Muscle of leg (tissue), 16 donors: ENCODE measurements at places on chromosomes 7 and 10. TPM values are rescaled to one million over a fixed set of nuclear protein-coding genes. Genes with fewer than 3 reads are reported as not detected.

- peaks cover 48% of the 10 kb centered on the region for H3K4me1 ChIP-seq
- peak; percentile 65 for DNase-seq
- peak overlapping the region; percentile 63 for H3K27ac ChIP-seq
- H3K4me3 ChIP-seq, result no peak overlapping the region
- no peaks in the 10 kb centered on the region for H3K36me3 ChIP-seq
These were observed 174.8 kb upstream of the MKI67 start for GRCh38 chr10:128301051-128301450.

DNA sequence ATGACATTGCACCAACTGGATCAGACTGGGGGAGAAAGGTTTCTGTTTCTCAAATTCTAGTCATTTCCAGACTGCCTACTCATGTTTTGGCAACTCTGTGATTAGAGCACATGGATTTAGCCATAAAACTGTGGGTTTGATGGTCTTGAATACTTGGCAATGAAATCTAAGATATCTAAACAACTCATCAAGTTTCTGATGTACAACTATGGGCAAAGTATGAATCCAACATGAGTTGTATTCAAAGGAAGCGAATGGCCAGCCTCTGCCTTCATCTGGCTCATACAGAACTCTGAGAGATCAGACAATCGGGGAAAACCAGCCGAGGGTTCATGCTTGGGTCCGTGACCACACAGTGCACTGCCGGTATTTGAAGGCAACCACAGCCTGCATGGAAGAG is 144.3 kb downstream of the ADAM12 start:
- DNase-seq, result no peak
- H3K36me3 ChIP-seq, result no peaks in the 10 kb centered on the region
- H3K27me3 ChIP-seq, result no peaks in the 10 kb centered on the region
- peaks cover 27% of the 10 kb centered on the region for H3K4me1 ChIP-seq
- no peak overlapping the region for H3K27ac ChIP-seq
- H3K4me3 ChIP-seq, result no peak overlapping the region

GRCh38 chr7:159328096-159328495 is 183.4 kb upstream of the VIPR2 start:
- H3K4me1 ChIP-seq, result no peaks in the 10 kb centered on the region
- DNase-seq, result no peak
- no peaks in the 10 kb centered on the region for H3K27me3 ChIP-seq
- H3K27ac ChIP-seq, result no peak overlapping the region
- H3K36me3 ChIP-seq, result no peaks in the 10 kb centered on the region

GRCh38 chr7:77808517-77808916 is 9.9 kb downstream of the PHTF2 start:
- H3K4me1 ChIP-seq, result no peaks in the 10 kb centered on the region
- H3K27me3 ChIP-seq, result no peaks in the 10 kb centered on the region
- no peak overlapping the region for H3K27ac ChIP-seq
- DNase-seq, result no peak
- no peaks in the 10 kb centered on the region for H3K36me3 ChIP-seq

DNA sequence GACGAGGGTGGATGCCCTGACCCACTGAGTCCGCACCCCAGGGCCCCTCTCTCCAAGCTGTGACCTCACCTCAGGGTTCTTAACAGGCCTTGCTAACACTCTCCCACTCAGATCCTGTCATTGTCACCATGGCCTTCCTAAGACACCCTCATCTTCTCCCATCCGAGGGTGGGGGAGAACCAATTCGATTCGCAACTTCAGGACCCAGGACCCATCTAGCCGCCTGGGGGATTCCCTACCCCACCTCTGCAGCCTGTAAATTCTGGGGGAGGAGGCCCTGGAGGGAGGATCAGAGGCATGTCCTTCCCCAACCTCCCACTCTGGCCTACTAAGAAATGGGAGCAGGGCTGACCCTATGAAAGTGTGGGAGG is 17.4 kb downstream of the TRIM8 start:
- H3K4me3 ChIP-seq, result no peak overlapping the region
- no peaks in the 10 kb centered on the region for H3K27me3 ChIP-seq

- H3K4me1 ChIP-seq, result no peaks in the 10 kb centered on the region
- DNase-seq, result no peak
- no peak overlapping the region for H3K4me3 ChIP-seq
- H3K27ac ChIP-seq, result no peak overlapping the region
These were observed 16.1 kb downstream of the R3HCC1L start for GRCh38 chr10:98150544-98150943.

- H3K27me3 ChIP-seq, result peaks cover 4% of the 10 kb centered on the region
- H3K27ac ChIP-seq, result peak overlapping the region; percentile 85
- no peak overlapping the region for H3K4me3 ChIP-seq
- peaks cover 23% of the 10 kb centered on the region for H3K4me1 ChIP-seq
- DNase-seq, result peak; percentile 88
These were observed 5.8 kb upstream of the PLEKHA1 start for GRCh38 chr10:122368502-122369254.

- no peak overlapping the region for H3K4me3 ChIP-seq
- H3K27ac ChIP-seq, result no peak overlapping the region
- DNase-seq, result no peak
- peaks cover 24% of the 10 kb centered on the region for H3K4me1 ChIP-seq
- peaks cover 13% of the 10 kb centered on the region for H3K36me3 ChIP-seq
- no peaks in the 10 kb centered on the region for H3K27me3 ChIP-seq
These were observed 245.0 kb downstream of the MGMT start for GRCh38 chr10:129712000-129712399.

DNA sequence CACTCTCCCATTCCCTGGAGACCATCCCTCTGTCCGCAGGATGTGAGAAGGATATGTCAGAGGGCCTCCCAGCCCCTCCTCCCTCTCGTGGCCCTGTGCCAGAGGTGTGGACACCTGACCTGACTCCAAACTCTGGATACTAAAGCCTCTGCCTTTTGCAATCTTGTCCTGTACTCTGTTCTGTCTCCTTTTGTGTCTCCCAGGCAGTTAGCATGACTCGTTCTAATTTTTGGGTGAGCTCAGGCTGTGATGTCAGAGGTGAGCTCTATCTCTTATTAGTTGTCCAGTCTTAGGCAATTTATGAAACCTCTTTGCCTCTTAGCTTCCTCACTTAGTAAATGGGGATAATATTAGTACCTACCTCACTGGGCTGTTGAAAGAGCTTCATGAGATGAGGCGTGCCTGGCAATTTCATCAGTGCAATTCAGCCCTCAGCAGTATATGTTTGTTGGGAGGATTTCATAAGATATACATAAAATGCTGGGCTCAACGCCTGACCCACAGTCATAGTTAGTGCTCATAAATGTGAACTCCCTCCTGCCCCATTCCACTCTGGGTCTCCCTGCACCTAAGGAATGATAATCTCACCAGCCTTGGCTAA is 10.9 kb downstream of the MARVELD1 start:
- no peak overlapping the region for H3K4me3 ChIP-seq
- H3K27me3 ChIP-seq, result peaks cover 3% of the 10 kb centered on the region
- H3K27ac ChIP-seq, result no peak overlapping the region

DNA sequence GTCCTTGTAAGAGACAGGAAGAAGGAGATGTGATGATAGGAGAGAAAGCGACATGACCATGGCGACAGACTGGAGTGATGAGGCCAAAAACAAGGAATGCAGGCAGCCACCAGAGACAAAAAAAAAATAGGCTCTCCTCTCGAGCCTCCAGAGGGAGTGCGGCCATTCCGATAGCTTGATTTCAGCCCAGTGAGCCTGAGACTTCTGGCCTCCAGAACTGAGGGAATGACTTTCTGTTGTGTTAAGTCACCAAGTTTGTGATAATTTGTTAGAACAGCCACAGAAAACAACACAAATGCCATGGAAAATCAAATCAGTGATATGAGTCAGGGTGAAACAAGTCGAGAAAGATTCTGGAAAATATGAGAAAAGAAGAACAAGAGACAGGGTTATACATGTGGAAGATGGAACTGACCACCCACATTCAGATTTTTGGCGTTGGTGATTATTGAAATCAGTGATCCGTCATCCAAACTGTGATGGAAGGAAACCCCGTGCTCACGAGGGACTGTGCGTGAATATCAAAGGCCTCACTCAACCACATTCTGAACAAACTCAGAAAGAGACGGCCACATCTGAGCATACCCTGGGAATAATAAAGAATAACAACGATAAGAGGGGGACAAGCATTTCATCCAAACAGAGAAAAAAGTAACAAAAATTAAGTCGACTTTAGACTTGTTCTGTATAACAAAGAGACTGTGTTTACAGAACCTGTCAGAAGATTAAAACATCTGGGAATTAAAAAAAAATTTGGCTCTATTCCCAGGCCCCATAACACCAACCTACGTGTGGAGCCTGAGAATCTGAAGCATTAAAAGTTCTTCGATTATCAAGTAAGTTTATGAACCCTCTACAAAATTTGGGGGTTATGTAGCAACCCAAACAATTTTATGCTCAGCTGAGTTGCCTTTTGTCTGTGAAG is 72.1 kb downstream of the EEPD1 start:
- no peaks in the 10 kb centered on the region for H3K36me3 ChIP-seq
- H3K27me3 ChIP-seq, result no peaks in the 10 kb centered on the region
- H3K27ac ChIP-seq, result no peak overlapping the region
- H3K4me3 ChIP-seq, result no peak overlapping the region

DNA sequence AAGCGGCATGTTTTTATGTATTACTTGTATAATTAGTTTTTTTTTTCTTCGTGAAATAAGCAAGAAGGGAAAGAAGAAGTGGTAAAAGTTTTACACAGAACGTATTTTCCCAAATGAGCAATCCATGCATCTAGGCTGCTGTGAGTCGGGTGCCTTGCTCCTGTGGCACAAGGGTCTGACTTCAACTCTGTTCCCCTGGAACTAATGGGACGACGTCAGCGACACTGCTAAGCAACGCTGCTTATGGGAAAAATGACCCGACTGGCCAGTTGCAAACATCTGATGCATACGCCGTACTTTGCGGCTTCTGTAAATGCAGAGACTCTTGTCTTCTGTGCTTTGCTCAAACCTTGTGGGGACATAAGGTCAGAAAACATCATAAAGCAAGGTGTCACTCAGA is 66.3 kb downstream of the MPP7 start:
- peaks cover 4% of the 10 kb centered on the region for H3K27me3 ChIP-seq
- no peak for DNase-seq
- no peak overlapping the region for H3K27ac ChIP-seq
- no peak overlapping the region for H3K4me3 ChIP-seq
- no peaks in the 10 kb centered on the region for H3K36me3 ChIP-seq

- H3K4me1 ChIP-seq, result no peaks in the 10 kb centered on the region
- no peak for DNase-seq
- no peaks in the 10 kb centered on the region for H3K27me3 ChIP-seq
- no peak overlapping the region for H3K27ac ChIP-seq
- H3K4me3 ChIP-seq, result no peak overlapping the region
These were observed 90.5 kb downstream of the WIPF3 start for GRCh38 chr7:29896685-29897411.

DNA sequence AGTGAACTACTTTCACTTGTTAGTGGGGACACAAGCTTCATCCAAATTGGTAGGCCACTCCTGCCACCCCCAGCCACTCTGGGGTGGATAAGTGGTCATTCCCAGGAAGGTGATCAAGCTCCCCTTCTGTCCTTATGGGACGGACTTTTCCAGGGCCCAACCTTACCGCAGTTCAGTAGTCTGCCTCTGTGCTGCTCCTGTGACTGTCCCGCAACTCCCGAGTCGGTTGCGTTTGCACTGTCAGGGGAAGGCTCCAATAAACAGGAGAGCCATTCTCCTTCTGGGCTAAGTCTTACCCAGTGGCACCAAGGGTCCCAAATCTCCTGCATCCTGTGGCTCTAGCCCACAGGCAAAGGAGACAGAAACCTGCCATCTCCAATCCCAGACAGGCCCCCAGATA is 7.4 kb upstream of the ZNF33A start:
- no peak for DNase-seq
- H3K36me3 ChIP-seq, result no peaks in the 10 kb centered on the region
- H3K4me1 ChIP-seq, result no peaks in the 10 kb centered on the region
- no peaks in the 10 kb centered on the region for H3K27me3 ChIP-seq
- H3K27ac ChIP-seq, result no peak overlapping the region

DNA sequence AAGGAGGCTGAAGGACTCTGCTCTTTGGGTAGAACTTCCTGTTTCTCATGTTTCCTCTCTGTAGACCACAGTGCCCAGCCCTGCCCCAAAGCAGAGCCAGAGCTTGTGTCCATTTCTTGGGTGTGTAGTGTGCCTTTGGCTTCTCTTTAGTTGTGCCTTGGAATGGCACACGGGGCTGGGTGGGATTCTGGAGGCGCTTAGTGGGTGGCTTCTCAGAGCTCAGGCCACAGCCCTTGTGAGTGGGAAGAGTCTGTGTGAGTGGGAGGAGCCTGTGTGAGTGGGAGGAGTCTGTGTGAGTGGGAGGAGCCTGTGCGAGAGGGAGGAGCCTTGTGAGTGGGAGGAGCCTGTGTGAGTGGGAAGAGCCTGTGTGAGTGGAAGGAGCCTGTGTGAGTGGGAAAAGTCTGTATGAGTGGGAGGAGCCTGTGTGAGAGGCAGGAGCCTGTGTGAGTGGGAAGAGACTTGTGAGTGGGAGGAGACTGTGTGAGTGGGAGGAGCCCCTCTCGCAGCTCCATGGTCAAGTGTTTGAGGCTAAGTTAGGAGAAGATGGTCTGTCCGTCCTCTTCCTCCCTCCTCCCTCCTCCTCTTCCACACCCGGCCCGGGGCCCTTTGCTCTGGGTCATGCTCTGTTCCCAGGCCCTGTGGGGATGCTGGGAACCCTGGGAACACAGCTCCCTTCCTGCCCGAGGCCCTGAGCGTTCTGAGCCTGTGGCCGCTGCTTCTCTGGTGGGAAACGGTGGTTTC is 153.0 kb downstream of the GRK5 start:
- no peak overlapping the region for H3K27ac ChIP-seq
- no peak for DNase-seq
- H3K4me1 ChIP-seq, result peaks cover 26% of the 10 kb centered on the region

GRCh38 chr10:4285121-4285520 is 500.1 kb upstream of the KLF6 start:
- DNase-seq, result no peak
- H3K27ac ChIP-seq, result no peak overlapping the region
- no peaks in the 10 kb centered on the region for H3K27me3 ChIP-seq
- H3K4me3 ChIP-seq, result no peak overlapping the region

DNA sequence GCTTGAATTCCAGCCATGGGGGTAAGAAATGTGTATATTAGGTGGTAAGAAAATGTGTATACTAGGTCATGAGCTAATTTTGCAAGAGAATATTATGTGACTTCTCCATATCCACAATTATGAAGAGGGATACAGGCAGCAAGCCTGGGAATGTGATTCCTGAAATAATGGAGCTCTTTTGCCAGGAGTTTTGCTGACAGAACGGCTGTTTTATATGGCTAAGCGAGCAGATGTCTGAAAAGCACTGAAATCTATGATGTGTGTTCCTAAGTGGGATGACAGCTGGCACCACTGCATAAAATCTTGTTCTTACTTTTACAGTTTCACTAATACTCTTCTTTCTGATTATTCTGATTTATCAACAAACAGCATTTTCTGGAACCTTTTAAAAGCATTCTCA is 386.0 kb upstream of the HPS1 start:
- no peaks in the 10 kb centered on the region for H3K36me3 ChIP-seq
- H3K27me3 ChIP-seq, result no peaks in the 10 kb centered on the region
- no peaks in the 10 kb centered on the region for H3K4me1 ChIP-seq
- no peak overlapping the region for H3K4me3 ChIP-seq
- no peak overlapping the region for H3K27ac ChIP-seq

- H3K27ac ChIP-seq, result no peak overlapping the region
- H3K4me1 ChIP-seq, result no peaks in the 10 kb centered on the region
- H3K4me3 ChIP-seq, result no peak overlapping the region
- H3K27me3 ChIP-seq, result no peaks in the 10 kb centered on the region
These were observed 143.1 kb downstream of the AHR start for GRCh38 chr7:17441557-17441956.

MALSU1 gene
- 94.2 TPM for total RNA-seq

CAMK2G gene
- 18.4 TPM for total RNA-seq

RALA gene
- 16.1 TPM for total RNA-seq

TUBAL3 gene
- total RNA-seq, result 0.09 TPM

UTF1 gene
- total RNA-seq, result not detected

IDI2 gene
- not detected for total RNA-seq

PHYHIPL gene
- 0.31 TPM for total RNA-seq

SLC16A9 gene
- 7.0 TPM for total RNA-seq

SKAP2 gene
- total RNA-seq, result 6.9 TPM

CTAGE15 gene
- total RNA-seq, result 0.13 TPM

C10orf67 gene
- total RNA-seq, result 0.04 TPM

COL26A1 gene
- total RNA-seq, result 1.2 TPM
